ENCODE measurements at places on chromosomes 11 and 22. TPM values are rescaled to one million over a fixed set of nuclear protein-coding genes. Genes with fewer than 3 reads are reported as not detected.

SCUBE2 gene
- total RNA-seq, result 3.5 TPM

PPFIA1 gene
- total RNA-seq, result 36.9 TPM

LRP4 gene
- 2.9 TPM for total RNA-seq

SERPIND1 gene
- not detected for total RNA-seq

SLN gene
- not detected for total RNA-seq

ZBTB16 gene
- total RNA-seq, result not detected

SELENOH gene
- 123 TPM for total RNA-seq

SEZ6L gene
- under 0.01 TPM for total RNA-seq

SUSD2 gene
- not detected for total RNA-seq

CCDC116 gene
- 0.54 TPM for total RNA-seq

KDM4E gene
- total RNA-seq, result not detected

- DNase-seq, result peak; percentile 85
These were observed 496 bp downstream of the TMEM9B start for GRCh38 chr11:8963569-8964323.

DNA sequence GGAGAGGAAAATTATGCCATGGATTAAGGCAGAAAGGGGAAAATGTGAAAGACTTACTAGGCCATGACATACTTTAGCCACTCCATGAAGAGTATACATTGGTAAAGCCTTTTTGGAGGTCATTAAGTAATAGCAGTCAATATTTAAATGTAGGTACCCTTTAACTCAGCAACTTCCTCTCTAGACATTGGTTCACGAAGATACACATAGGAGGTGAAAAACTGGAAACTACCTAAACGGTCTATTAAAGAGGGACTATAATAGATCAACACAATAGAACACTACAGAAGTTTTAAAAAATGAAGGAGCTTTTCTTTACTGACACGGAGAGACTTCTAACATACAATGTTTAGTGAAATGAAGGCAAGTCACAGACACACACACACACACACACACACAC, 68.2 kb upstream of the BMAL1 start:
- DNase-seq, result no peak

- peak; percentile 2 for DNase-seq
These were observed 210.5 kb upstream of the ANO3 start for GRCh38 chr11:26121466-26121865.

GRCh38 chr11:24755260-24755839, 258.5 kb downstream of the LUZP2 start:
- no peak for DNase-seq

DNA sequence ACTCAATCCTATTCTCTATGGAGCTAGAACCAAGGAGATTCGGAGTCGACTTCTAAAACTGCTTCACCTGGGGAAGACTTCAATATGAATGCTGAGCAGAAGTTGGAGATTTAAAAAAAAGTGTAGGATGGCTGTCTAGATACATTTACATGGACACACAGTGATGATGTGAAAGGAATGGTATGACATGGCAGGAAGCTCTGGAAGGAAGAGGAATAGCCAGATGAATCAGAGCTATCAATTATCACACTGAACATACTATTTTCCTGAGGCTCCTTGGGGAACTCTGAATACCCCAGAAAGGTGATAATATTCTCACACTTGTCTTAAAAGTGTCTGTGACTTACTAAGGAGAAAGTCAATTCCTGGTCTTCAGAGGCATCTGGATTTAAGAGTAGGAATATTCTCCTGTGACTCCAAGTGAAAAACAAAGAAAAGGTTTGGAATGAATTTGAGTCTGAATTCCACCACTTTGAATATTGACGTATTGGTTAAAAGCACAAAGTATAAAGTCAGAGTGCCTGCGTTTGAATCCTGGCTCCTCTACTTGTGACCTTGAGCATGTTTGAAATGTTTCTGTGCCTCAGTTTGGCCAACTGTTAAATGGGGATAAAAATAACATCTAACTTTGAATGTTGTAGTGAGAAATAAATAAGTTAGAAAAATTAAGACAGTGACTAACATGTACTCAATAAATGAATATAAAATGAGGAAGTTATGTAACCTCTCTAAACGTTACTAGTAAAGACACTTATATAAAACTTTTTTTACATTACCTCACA, 1.3 kb downstream of the OR52D1 start:
- no peak for DNase-seq

- peak; percentile 97 for DNase-seq
These were observed 723 bp upstream of the CD82 start for GRCh38 chr11:44564670-44565210.

GRCh38 chr11:20156876-20157613, 3.2 kb downstream of the DBX1 start:
- no peak for DNase-seq

- peak; percentile 71 for DNase-seq
These were observed 4.3 kb upstream of the DGCR6L start for GRCh38 chr22:20324139-20324516.

DNA sequence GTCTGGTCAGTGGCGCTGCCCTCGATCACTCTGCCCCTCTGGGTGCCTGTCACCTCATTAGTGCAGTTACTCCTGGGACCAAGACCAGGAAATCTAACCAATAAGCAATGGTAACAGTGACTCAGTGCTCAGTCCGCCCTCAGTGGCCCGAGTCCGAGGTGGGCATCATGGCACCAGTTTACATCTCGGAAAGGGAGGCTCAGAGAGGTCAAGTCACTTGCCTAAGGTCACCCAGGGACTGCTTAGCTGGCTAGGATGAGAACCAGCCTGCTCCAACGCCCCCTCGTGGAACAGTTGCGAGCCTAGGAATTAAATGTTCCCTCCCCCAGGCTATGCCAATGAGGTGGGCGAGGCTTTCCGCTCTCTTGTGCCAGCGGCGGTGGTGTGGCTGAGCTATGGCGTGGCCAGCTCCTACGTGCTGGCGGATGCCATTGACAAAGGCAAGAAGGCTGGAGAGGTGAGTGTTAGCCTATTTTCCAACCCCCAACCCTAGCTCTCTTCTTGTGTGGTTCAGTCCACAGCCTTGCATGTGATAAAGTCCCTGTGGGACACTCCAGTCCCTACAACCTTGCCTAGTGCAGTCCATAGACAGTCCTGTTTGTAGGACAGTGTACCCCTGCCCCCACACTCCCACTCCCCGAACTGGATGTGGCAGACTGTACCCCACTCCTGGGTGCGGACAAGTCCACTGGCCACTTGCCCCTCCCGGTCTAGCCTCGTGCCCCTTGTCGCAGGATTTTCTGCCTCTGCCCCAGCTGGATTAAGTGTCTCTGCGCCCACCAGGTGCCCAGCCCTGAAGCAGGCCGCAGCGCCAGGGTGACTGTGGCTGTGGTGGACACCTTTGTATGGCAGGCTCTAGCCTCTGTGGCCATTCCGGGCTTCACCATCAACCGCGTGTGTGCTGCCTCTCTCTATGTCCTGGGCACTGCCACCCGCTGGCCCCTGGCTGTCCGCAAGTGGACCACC, 1.1 kb downstream of the MTFP1 start:
- peak; percentile 92 for DNase-seq

- no peak for DNase-seq
These were observed 9.1 kb downstream of the PIWIL4 start for GRCh38 chr11:94576306-94576705.

GRCh38 chr11:119764108-119764868, 35.3 kb upstream of the NECTIN1 start:
- peak; percentile 91 for DNase-seq

Measured in GM23248 (cell line).